ENCODE measurements at places on chromosomes 7 and 10.
A peak's percentile ranks its signal among the peaks of the same experiment; 100 is the strongest.

DNA sequence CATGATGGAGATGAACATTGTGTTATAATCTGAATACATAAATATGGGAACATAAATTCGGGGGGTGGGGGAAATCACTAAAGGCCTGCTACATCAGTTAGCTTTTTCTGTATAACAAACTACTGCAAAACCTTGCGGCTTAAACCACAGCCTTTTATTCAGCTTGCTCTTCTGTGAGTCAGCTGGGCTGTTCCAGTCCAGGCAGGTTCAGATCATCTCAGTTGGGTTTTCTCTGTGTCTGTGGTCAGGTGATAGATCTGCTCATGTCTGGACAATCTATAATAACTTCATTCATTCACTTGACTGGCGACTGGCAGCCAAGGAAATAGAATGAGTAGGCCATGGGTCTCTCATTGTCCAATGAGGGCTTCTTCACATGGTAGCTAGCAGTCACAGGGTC is 23.5 kb downstream of the HTR7 start:
- no peak for DNase-seq

GRCh38 chr10:92914478-92915325 is 66.4 kb downstream of the EXOC6 start:
- DNase-seq, result peak; percentile 43

- DNase-seq, result no peak
Observed at GRCh38 chr7:20561908-20562307, 53.6 kb upstream of the ABCB5 start.

DNA sequence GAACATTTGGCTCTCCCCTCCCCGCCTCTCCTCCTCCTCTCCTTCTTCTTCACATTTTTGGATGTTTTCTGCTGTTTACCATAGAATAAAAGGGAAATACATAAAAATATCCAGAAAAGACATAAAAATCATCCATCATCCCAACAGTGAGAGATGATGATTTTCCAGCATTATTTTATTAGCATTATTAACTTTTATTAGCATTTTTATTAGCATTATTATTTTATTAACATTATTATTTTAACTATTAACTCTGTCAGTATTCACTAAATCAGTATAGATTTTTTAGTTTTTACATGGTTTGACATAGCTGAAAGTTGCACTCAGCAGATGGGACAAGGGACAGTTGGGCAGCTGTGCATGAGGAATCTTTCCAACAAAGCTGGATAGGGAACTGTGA is 16.2 kb upstream of the SLC35B4 start:
- no peak for DNase-seq

- no peak for DNase-seq
Observed at GRCh38 chr7:44216019-44216418, 15.2 kb downstream of the YKT6 start.

GRCh38 chr7:416761-417624 is 102.7 kb downstream of the PDGFA start:
- DNase-seq, result no peak

DNA sequence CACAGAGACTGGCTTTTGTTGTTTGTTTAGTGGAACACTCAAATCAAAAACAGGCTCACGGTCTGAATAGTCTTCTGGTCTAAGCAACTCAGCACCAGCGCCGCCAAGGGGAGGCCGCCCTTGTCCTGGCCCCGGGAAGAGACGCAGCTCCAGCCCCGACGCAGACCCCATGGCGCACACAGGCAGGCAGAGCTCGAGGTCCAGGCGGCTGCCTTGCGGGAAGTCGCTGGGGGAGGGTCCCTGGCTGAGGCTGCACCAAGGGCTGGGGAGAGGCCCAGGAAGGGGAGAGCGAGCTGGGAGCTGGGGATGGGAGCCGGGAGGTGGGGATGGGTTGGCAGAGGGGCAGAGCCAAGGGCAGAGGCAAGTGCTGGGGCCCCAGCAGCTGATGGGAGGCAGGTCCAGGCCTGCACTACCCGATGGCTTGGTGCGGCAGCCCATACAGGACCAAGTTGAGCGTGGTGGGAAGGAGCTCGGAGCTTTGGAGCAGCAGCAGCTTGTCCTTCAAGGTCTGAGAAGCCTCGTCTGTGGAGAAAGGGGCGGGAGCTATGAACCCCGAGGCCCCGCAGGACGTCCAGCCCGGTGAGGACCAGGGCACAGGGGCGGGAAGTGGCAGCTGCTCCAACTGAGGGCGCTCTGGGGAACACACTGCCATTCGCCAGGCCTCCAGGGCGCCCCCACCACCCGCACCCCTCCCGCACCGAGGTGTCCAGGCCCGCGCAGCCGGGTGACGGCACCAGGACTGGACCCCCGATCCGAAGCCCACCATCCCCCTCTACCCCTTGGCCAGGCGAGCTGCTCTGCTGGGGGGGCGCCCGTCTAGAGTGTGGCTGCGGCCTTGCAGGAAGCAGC is 22.7 kb upstream of the NKX6-2 start:
- DNase-seq, result no peak

GRCh38 chr10:97599272-97599619 is 9.7 kb downstream of the C10orf62 start:
- no peak for DNase-seq

DNA sequence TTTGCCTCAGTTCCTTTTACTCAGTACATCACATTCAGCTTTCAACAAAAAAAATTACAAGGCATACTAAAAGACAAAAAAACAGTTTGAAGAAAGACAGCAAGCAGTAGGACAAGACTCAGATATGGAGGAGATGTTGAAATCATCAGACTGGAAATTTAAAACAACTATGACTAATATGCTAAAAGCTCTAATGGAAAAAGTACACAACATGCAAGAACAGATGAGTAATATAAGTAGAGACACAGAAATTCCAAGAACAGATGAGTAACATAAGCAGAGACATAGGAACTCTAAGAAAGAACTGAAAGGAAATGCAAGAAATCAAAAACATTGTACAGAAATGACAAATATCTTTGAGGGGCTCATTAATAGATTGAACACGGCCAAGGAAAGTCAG is 402.6 kb downstream of the NEBL start:
- DNase-seq, result no peak

DNA sequence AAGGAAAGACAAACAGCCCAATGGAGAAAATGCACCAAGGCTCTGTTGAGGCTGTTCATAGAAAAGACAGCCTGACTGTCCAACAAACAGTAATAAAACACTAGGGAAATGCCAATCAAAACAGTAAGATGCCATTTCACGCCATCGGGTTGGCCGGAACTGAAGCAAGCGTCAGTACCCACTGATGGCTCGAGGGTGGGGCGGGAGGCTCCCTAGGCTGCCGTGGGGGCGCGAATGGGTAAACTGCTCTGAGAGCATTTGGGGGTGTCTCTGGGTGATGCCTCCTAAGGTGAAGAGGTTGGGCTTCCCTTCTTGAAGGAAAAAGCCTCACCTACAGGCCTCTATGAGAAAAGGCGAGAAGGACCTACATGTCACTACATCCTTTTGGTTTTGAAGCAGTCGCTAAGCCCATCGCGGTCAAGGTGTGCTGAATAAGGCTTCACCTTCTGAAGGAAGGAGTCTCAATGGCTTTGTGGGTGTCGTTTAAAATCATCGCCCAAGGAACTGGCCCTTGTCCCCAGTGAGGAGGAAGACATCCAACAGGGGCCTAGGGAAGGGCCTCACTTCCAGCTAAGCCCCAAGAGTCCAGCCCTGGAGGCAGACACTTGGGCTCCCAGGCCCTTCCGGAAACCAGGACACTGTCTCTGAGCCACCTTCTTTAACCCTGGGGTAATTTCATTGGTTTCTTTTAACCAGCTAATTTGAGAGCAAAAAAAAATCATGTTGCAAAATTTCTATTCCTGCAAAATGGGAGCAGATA is 98.5 kb upstream of the PPP2R2D start:
- DNase-seq, result no peak

DNA sequence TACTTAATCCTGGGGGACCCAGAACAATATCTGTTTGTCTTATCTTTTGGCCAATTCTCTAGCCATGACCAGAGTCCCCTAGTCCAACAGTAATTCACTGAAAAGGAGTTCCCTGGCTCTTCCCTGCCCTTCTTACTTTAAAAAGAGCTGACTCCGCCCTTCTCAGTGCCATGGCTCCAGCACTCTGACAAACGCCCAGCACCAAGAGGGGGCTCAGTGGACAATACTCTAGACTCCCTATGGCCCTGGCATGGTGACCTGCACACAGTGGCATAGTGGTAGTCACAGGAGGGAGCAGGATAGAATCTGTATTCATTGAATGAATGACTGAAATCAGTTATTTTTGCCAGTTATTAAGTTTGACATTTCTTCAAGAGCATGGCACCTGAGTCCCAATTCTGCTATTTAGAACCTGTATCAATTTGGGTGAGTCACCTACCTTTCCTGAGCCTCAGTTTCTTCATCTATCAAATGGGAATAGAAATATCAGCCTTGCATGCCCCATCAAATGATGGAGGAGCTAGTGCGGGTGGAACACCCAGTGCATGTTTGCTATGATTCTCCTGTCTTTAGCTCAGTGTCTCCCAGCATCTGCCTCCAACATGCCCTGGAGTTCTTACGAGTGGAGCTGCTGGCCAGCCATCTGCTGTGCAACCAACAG is 69.4 kb downstream of the CLEC2L start:
- DNase-seq, result no peak

- no peak for DNase-seq
Observed at GRCh38 chr10:20302033-20302432, 485.8 kb downstream of the PLXDC2 start.

DNA sequence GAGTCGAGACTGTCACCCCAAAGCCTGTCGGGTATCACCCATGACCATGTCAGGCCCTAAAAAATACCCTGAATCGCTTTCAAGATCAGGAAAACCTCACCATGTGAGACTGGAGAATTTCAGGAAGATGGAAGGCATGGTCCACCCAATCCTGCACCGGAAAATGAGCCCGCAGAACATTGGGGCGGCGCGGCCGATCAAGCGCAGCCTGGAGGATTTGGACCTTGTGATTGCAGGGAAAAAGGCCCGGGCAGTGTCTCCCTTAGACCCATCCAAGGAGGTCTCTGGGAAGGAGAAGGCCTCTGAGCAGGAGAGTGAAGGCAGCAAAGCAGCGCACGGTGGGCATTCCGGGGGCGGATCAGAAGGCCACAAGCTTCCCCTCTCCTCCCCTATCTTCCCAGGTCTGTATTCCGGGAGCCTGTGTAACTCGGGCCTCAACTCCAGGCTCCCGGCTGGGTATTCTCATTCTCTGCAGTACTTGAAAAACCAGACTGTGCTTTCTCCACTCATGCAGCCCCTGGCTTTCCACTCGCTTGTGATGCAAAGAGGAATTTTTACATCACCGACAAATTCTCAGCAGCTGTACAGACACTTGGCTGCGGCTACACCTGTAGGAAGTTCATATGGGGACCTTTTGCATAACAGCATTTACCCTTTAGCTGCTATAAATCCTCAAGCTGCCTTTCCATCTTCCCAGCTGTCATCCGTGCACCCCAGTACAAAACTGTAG is 176.2 kb downstream of the RTKN2 start:
- DNase-seq, result no peak

DNA sequence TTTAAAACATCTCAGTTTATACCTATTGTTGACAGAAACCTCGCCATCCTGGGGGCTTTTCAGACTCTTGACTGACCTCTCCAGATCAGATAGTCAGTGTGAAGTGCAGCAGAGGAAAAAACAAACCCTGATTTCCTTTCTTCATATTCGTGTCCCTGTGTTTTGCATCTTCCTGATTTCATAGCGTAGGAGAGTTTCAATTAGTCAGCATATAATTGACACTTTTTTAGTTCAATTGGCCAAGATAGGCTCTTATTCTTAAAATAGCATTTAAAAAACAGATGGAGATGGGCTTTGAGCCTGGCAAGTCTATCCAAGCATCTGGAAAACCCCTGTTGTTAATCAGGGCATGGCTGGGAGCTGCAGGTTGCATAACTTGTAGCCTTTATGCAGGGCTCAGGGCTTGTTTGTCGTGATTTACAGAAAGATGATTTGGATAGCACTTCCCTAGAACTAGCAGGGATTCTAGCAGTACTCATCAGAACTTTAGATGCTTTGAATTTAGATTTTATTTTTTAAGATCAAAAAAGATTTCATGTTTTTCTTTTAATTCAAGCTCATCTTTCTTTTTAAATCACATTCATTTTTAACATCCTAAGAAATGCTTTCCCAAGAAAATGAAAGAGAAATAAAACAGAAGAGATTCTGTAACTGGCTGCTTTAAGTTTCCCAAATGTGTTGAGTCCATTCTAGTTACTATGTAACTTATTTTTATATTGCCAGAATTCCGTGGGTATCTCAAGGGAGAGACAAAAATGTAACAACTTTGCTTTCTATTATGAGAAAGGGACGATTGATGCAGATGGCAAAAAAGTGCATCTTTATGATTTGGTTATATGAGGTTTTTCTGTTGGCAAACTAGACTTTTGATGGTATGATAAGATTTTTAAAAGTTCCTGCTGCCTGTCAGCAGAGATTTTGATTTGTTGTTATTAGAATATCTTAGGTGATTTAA is 270.8 kb upstream of the FZD8 start:
- DNase-seq, result no peak

DNA sequence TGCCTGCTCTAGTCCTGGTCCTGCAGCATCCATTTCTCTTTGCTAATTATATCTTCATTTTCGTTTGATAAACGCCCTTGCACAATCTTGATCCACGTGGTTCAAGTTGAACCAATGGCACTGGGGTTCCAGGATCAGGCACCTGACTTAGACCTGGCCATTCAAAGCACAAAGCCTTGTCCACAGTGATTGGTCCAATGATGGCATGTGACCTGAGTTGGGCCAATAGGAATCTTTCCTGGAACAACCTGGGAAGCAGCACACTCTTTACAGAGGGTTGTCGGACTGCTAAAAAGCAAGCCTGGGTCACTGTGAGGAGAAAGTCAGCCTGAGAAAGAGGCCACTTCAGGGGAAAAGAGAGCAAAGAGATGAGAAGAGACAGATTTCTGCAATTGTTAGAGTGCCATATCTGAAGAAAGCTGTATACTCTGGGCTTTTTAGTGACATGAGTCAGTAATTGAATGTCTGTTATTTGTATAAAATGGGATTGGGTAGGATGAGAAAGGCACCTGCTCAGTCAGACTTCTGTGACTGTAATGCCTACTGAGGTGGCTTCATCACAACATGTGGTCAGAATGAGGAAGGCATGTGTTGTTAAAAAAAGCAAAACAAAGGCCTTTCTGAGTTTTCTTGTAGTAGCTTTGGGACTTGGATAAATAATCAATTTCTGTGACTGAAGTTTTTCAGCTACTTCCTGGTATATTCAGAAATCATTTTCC is 4.4 kb upstream of the STEAP4 start:
- no peak for DNase-seq

GRCh38 chr10:88680958-88681357 is 16.7 kb downstream of the LIPF start:
- no peak for DNase-seq

DNA sequence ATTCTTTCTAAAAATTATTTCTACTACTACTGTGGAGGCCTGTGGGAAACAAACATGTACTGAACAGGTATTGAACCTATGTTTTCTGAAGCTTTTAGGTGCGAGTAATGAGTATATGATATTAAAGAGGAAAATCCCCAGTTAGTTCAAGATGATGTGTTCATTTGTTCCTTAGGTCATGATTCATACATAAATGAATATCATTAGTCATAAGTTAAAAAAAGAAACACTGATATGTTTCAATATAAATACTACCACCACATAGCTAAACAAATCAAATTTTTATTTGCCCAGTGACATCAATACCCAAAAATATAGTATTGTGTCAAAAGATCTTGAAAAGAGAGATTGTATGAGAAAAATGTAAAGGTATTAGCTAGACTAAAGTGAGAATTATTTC is 210.7 kb upstream of the GNAI1 start:
- DNase-seq, result no peak
